Fibroblast of skin of back (primary cell): ENCODE measurements at places on chromosomes 1 and 21.

DNA sequence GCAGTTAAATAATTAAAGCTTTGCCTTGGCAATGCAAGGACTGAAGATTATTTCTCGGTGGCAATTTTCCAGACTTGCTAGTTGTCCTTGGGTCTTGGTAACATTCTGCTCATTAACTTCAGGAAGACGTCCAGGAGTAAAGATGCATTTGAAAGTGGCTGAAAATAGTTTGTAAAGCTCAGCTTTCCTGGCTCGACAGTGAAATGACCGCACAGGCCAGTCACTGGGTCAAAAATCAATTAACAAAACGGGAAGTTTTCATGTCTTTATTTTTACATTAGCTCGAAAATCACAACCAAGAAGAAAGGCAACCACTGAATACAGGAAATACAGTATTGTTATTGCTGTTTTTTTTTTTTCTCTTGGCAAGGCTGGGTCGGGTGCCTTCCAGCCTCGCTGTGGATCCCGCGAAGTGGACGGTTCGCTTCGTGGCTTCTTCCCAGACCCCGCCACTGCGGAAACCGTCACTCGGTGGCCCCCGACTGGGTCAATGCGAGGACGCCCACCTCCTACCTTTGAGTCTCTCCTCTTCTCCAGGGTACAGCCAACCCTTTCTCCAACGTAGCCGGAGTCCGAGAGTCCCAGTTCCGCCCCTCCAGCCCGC is 479 bp upstream of the SNX7 start:
- no peak for DNase-seq

DNA sequence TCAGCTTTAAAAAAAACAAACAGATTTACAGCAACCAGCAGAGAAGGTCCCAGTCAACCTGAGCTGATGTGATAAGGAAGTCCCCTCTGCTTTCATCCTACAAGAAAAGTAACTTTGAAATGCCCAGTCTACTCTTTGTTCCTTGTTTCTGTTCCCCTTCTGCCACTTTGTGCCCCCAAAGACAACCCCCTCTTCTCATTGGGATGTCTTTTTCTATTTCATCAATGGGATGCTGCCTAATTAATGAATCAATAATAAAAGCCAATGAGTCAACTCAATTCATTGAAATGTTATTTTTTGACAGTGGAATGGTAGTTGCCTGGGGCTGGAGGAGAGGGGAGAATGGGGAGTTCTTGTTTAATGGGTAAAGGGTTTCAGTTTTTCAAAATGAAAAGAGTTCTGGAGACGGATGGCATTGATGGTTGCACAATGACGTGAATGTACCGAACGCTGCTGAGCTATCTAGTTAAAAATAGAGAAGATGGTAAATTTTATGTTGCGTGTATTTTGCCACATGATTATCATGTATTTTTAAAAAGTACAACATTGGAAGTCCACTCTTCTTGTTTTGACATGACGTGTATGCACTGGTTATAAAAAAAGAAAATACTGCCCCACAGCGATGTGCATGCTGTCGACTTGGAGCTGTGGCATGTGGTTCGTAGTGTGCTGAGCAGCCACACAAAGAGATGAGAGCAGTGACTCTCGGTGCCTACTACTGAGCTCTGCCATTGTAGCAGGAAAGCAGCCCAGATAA is 22.4 kb upstream of the PADI2 start:
- no peak for DNase-seq

DNA sequence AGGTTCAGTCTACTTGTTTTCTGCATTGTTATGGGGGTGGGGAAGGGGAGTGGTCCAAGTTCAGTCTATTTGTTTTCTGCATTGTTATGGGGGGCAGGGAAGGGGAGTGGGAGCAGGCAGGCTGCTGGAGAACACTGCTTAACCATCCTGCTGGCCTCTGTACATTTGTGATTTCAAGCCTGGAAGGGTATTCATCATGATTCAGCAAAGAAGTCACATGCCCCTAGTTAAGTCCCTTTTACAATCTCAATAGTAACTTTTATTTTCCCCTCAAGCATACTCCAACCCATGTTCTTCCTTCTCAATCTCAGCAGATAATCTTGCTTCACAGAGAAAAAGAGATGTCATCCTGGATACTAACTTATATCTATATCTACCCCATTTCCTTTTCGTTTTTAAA is 7.9 kb downstream of the LYST start:
- no peak for DNase-seq

GRCh38 chr21:36034211-36034913 is 26.0 kb downstream of the SETD4 start:
- no peak for DNase-seq

DNA sequence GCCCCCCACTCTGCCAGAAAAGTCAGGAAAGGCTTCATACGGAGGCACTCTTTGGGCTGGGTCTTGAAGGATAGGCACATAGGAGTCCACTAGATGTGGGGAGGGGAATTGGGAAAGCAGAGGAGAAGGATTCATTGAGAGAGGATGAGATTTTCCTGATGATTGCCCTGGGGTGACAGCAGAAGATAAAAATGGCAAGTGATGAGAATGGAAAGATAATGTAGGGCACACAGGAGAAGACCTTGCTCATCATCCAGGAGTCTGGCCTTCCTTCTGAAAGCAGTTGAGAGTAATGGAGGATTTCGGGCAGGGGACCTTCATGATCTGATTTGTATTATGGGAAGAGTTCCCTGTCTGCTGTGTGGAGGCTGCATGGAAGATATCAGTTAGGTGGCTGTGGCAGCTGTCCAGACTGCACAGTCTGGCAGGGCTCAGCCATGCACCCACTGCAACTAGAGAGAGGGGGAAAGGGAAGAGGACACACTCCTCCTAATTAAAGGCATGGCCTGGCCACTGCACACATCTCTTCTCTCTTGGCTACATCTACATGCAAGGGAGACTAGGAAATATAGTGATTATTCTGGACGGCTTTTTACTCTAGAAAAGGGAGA is 9.6 kb upstream of the FABP3 start:
- DNase-seq: no peak

DNA sequence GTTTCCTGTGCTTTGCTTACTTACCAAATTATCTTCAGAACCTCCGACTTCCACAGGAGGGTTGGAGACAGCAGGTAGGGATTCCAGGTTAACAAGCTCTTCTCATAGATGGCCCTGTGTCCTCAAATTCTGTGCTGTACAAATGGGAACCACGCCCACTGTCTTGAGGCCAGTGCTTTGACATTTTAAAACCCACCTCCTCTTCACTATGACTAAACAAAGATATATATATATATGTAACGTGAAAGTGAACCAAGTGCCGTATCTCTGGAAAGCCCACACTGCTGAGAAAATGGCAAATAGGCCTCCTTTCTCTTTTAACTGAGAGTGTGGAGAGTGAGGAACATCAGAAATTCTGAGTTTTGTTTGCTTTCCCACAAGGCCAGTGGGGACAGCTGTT is 99.6 kb downstream of the ZBTB18 start:
- DNase-seq: no peak

DNA sequence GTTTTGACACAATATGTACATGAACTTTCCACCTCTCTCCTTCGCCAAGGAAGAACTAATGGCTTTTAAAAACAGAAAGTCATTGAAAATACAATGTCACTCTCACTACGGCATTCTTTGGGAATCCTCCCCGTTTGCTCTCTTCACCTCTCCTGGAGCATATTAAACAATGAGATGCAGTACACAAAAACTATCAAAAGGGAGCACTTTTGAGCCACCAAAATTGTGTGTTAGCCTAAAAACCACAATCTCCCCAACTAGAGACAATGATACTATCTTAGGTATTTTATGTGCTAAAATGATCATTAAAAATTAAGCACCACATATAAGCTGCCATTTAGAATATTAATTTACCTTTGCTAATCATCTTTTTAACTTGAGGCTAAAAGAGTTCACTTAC is 425.5 kb downstream of the KCTD3 start:
- DNase-seq: peak; percentile 41

DNA sequence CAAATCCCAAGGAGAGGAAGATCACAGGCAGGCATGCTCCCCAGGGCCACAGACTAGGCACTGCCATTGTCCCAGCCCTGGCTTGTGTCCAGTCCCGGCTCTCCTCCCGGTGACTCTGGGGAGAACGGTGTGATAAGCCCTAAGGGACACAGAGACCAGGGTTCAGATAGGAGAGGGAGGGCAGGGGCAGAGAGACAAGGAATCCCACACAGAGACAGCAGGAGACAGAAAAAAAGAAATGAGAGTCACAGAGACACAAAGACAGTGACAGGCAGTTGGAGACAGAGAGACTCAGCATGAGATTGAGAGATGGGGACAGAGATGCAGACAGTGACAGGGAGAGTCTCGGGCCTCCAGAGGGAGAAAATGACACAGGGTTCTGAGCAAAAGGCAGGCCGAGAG is 361 bp downstream of the INSRR start:
- DNase-seq: no peak

DNA sequence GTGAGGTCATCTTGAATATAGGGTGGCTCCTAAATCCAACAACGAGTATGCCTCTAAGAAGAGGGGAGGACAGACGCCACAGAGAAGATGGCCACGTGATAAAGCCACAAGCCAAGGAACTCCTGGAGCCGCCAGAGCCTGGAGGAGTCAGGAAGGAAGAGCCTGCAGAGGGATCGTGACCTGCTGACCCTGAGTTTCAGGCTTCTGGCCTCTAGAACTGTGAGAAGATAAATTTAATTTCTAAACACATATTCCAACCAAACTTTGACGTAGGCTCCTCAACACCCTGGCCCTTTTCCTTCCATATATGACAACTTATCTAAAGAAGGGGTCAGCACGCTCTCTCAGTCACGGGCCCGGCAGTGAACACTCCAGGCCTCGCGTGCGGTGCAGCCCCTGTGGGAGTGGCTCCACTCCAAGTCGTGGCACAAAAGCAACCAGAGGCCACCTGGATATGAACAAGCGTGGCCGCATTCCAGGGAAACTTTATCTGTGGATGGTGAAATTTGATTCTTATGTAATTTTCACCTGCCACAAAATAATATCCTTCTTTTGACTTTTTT is 138.6 kb upstream of the AJAP1 start:
- DNase-seq: no peak

DNA sequence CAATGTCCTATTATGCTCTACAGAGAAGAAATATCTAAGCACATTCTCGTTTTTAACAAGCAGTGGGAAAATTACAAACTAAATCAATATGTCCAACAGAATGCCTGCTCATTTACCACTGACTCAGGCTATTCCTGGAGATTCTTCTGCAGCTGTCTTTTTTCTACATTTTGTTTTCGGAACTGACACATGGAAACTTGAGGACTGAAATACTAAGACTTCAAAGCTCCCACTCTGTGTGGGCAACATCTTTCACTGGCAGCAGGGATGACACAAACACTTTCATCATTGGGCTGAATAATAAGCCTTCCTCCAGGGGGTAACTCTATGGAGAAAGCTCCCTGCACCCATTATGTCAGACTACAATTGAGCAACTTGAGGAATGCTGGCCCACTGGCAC is 175.5 kb upstream of the NCAM2 start:
- DNase-seq: peak; percentile 13

GRCh38 chr1:246159279-246160227 is 347.5 kb downstream of the SMYD3 start:
- no peak for DNase-seq

DNA sequence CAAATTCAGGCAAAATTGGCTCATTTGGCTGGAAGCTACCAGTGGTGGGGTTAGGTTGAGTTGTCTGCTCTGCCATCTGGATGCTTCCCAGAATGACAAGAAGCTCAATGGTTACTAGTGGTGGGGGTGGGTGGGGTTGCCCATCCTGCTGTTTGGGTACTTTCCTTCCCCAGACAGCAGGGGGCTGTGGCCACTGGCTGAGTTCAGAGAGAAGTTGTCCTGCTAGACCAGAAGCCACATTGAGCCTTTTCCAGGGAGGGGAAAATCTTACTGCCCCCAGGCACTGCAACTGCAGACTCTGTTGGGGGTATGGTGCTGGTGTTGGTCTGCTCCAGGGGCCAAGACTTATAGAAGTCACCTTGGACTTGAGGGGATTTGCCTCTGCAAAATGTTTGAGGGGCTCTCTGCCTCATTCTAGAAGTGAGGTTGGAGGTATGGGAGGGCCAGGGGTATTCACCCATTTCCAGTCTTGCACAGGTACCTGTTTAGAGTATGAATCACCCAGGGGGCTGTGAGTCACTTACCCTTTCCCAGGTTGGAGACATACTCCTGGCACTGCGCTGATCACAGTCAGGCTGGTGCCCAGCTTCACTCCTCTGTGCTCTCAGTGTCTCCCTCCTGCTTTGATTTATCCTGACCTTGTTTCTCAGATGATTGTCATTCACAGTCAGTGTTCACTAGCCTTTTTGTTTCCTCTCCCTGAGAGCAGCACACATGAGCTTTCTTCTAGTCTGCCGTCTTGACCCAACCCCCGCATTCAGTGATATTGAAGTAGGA is 89.1 kb upstream of the NEGR1 start:
- no peak for DNase-seq
